ENCODE measurements at places on chromosomes 4 and X.

GRCh38 chr4:98601708-98602107 is 56.7 kb downstream of the TSPAN5 start:
- DNase-seq, result no peak

DNA sequence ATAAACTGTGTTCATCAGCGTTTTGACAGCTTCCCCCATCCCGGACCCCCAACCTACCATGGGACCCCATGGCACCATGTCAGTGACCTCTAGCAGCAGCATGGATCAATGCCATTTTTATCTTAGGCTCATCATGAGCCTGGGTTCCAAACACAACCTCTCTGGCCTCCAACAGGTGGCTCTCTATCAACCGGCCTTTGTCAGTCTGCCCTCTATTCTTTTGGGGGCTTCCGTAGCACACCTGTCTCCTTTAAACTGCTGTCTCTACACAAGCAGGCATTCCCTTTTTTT is 721 bp upstream of the TMEM150C start:
- no peak for DNase-seq

DNA sequence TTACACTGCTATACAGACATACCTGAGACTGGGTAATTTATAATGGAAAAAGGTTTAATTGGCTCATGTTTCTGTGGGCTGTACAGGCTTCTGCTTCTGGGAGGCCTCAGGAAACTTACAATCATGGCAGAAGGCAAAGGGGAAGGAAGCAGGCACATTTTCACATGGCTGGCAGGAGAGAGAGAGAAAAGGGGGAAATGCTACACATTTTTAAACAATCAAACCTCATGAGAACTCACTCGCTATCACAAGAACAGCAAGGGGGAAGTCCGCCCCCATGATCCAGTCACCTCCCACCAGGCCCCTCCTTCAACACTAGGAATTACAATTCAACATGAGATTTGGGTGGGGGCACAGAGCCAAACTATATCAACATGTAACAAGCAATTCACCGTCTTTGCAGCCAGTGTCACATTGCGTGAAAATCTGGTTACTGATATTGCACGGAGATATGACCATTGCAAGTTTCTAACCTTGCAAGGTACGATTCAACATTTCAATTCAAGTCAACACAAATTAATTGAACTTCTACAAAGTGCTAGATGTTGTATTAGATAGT is 61.7 kb upstream of the RELL1 start:
- DNase-seq, result no peak

GRCh38 chrX:7263961-7264360 is 116.0 kb upstream of the PUDP start:
- DNase-seq, result no peak

GRCh38 chrX:110188701-110189558 is 129.0 kb downstream of the AMMECR1 start:
- no peak for DNase-seq

GRCh38 chrX:75076429-75076828 is 79.7 kb downstream of the ABCB7 start:
- no peak for DNase-seq

DNA sequence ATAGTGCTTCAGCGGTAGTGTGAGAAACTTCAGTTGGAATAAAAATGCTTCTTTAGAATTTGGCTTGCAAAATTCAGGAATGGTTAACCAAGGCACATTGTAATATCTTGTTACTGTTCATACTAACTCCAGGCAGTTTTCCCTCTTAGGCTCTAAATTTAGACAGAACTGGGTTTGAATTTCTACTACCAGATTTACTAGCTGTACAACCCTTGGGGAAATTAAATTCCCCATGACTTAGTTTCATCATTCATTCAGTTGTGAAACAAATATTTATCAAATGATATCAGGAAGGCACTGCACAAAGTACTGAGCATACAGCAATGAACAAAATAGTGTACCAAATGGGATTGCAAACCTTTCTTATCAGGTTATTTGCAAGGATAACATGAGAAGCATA is 135.0 kb upstream of the IL15 start:
- DNase-seq, result no peak

GRCh38 chrX:107675365-107675654 is 47.0 kb downstream of the PRPS1 start:
- no peak for DNase-seq

DNA sequence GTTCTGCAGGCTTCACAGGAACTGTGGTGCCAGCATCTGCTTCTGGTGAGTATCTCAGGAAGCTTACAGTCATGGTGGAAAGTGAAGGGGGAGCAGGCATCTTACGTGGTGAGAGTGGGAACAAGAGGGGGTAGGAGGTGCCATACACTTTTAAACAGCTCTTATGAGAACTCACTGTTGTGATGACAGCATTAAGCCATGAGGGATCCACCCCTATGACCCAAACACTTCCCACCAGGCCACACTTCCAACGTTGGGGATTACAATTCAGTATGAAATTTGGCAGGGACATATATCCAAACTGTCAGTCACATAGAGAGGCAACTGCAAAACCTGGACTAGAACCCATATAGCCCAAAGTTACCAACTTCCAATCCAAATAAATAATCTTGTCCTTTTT is 43.1 kb upstream of the ZCCHC12 start:
- DNase-seq, result no peak

DNA sequence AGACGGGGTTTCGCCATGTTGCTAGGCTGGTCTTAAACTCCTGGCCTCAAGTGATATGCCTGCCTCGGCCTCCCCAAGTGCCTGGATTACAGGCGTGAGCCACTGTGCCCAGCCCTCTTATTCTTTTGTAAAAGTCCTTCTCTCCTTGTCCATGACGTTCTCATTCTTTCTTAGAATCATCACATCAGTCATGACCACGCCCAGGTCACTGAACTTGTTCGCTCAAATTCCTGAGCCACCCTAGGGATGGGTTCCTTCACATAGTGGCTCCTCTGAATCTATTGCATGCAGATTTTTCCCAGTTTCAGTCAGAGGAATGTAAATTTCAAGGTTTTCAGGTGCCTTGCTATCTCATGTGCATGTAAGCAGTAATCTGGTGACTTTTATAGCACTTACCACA is 15.7 kb downstream of the JADE1 start:
- no peak for DNase-seq

- DNase-seq, result no peak
Observed at GRCh38 chrX:70479247-70479921, 34.7 kb downstream of the DLG3 start.

GRCh38 chr4:147633113-147633512 is 15.9 kb downstream of the TMEM184C start:
- DNase-seq, result peak; percentile 40
